Activated CD4-positive, alpha-beta T cell treated with anti-CD3 and anti-CD28 coated beads, Interleukin-2, amount 50 U/mL, for 1 hour (primary cell): ENCODE measurements at places on chromosomes 13 and 19.

DNA sequence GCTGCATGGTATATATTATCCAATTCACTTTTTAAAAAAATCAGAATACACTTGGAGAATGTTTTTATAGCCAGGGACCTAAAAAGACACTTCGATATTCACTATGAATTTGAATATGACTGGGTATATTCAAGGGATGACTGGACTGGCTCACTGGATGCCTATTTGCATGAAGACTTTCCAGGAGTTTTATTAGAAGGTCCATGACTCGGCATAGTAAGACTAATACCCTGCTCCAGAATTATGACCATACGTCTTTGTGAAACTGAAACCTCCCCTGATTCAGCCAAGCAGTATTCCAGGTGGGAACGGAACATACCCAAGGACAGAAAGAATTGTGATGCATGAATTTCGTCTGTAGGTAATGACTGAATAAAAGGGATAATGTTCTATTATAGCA is 3.9 kb upstream of the FAM216B start:
- no peak for DNase-seq

DNA sequence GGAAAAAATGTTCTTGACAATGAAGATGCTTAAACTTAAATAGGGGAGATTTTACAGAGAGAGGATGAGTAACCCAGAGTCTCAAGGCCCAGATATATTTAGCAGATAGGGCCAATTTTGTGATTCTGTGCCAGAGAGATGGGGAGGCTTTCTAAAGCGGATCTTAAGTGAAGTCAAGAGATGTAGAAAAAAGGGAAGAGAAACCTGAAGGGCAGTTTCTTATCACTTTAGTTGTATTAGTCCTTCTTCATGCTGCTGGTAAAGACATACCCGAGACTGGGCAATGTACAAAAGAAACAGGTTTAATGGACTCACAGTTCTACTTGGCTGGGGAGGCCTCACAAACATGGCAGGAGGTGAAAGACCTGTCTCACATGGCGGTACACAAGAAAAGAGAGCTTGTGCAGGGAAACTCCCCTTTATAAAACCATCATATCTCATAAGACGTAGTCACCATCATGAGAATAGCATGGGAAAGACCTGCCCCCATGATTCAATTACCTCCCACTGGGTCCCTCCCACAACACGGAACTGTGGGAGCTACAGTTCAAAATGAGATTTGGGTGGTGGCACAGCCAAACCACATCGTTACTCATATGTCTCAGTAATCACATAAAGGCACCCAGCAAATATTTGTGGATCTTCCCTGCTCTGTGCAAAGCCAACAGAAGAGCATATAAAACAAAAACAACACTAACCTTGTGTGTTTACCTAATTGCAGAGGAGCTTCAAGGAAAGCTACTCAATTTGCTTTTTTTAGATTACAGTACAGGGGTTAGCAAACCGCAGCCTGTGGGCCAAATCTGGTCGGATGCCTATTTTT is 102.6 kb upstream of the MYCBP2 start:
- no peak for DNase-seq

GRCh38 chr19:18685597-18686190 is 2.2 kb downstream of the CRTC1 start:
- no peak for DNase-seq

DNA sequence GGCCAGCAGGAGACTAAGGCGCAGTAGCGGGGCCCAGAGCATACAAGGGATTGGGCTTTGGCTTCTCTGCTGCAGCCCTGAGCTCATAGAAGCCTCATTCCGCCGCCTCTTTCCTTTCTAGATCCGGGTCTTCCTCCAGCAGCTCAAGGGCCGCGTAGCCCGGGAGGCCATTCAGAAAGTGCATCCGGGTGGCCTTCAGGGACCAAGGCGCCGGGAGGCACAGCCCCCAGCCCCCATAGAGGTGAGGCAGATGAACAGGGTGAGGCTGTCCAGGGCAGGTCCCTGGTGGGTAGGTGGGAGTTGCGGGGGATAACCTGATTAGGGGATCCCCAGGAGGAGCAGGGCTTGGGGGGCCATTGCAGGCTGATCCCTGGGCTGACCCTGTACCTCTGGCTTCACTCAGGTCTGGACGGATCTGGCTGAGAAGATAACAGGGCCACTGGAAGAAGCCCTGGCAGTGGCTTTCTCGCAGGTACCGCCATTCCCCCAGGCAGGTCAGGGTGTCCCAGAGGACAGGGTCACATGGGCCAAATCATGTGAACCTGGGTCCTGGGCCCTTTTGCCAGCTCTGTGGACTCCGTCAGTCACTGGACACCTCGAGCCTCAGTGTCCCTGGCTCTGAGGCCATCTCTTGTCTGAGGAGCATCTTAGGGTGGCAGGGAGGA is 1.3 kb downstream of the SNAPC2 start:
- no peak for DNase-seq

DNA sequence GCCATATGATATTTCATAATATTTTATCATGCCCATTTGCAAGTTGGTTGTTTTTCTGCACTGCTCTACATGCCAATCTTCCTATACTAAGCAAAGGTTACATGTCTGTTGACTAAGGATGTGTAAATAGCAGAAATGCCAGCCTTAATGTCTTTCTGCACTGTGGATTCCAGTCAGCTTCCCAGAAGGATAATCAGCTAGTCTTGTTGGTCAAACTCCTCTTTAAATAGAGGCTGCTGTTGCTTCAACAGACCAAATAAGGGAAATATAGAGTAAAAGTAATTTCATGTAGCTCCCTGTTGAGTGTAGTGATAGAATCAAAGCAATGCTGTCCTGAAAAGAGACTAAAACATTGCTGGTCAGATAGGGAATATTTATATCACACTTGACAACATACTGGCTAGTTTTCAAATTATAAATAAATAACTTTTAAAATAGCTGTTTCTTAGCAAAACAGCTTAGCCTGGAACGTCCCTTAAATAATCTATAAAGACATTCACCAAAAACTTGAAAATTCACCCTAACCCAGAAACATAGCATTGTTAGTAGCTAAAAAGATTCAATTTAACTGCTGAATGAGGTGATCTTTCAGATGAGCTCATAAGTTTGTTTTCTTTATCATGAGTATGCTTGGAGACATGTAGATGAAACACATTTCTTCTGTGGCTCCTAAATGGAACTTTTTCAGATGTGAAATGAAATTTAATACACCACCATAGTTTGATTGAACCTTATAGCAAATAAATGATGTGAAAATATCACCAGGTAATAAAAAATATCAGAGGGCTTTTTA is 56.6 kb downstream of the FRY start:
- DNase-seq = no peak

- DNase-seq = no peak
These were observed 106.5 kb upstream of the OXGR1 start for GRCh38 chr13:97100821-97101220.

DNA sequence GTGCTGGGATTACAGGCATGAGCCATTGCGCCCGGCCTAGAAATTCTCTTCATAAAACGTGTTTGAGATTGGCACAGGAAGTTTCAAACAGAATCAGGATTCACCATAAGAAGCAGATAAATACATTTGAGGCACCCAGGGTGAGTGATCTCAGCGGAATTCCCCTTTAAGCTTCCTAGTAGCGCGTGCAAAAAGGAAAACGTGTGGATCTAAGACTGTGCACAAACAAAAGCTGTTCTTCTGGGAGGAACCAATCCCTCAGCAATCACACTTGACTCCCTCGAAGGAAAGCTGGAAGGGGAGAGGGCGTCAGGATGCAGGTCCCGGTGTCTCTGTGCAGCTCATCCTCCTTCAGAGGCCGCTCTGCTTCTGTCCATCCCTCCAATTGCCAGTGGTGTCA is 15.5 kb downstream of the MCF2L start:
- DNase-seq = no peak

DNA sequence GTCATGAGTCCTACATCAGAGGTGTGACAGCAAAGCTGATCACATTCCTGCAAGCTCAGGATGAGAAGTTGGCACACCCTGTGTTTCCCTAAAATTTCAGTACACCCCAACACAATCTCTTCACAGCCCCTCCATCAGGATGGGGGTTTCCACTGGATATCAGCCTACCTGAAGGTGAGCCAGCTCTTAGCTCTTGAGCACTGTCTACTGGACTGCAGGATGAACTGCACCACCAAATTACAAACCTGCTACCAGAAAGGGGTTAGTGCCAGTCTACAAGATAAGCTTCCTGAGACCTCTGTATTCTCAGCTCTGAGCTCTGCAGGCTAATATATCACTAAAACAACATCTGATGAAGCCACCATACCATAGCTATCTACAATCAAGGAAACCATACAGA is 1616.2 kb upstream of the SPRY2 start:
- DNase-seq = no peak

GRCh38 chr19:7507884-7508283 is 8.0 kb upstream of the ZNF358 start:
- no peak for DNase-seq

DNA sequence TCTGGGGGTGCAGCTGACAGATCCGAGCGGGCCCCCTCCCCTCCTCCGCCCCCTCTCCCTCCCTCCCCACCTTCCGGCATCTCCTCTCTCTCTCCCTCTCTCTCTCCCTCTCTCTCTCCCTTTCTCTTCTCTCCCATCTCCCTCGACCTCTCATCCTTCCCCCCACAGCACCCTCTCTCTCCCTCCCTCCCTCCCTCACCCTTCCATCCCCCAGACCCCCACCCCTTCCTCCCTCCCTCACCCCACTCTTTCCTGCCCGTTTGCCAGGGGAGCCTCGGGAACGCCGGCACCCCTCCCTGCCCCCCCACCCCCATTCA is 666 bp downstream of the CELF5 start:
- no peak for DNase-seq
